Heart left ventricle (tissue), 16 donors: ENCODE measurements at places on chromosomes 2 and 18. TPM values are rescaled to one million over a fixed set of nuclear protein-coding genes. Genes with fewer than 3 reads are reported as not detected.
A peak's percentile ranks its signal among the peaks of the same experiment; 100 is the strongest.

- DNase-seq: no peak
These were observed 8.2 kb upstream of the SPOPL start for GRCh38 chr2:138493334-138493733.

- DNase-seq: no peak
These were observed 199.4 kb downstream of the SATB2 start for GRCh38 chr2:199258291-199258690.

DNA sequence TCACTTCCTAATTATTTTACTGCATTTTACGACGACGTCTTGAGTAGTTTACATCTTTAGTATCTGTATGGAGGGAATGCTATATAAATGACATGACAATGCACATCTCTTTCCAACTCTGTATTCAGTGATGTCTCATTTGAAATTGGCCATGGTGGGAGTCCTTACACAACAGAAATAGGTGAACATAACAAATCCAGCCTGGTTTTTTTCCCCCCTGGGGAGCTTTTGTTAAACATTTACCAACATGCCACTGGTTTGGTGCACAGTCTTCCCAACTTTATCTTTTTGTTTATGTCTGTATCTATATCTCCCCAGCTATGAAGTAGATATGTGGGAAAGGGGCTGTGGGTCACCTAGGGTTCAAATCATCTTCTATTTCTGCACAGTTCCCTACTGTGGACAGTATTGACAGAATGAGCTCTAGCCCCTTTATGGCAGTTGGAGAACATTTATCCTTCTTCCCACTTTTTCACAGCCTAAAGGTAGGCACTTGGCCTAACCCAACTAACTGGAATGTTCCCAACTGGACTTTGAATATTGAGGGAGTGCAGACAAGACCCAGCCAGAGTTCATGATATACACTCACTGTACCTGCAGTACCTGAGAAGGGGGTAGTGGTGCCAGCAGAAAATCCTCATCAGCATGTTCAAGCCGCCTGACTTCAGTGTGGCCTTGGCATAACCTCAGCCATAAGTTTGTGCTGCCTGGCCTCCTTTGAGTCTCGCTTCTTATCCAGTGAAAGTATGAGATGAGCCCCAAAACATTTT, 5.7 kb upstream of the RTKN start:
- no peak for DNase-seq

DNA sequence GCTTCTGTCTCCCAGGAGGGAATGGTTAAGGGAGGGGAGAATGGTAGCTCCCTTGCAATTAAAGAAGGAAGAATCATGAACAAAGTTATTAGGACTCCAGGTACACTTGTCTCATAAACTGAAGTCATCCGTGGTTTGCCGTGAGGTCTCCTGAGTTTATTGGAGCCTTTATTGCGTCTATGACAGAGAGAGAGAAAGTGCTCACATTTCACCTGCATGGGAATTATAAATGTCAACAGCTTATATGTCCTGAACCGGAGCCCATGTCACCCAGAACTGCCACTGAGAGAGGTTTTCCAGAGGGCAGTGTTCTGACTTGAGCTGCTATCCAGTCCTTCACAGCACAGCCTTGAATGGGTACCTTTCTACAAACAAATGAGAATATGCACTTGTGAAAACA, 104.3 kb downstream of the STPG4 start:
- no peak for DNase-seq

DNA sequence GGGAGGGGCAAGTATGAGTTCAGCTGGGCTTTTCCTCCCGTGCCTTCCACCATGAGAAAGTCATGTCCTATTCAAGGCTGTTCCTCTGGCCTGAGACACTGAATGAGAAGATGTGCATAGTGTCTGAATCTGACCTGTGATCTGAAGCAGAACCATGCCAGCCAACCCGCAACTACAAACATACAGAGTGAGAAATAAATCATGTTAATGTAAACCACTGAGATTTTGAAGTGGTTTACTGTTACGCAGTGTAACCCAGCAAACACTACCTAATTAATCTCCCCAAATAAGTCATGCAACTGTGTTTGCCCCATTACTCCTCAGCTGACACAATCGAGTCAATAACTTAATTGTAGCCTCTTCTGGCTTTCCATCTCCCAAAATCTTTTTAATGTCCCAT, 49.2 kb downstream of the METTL4 start:
- no peak for DNase-seq

DNA sequence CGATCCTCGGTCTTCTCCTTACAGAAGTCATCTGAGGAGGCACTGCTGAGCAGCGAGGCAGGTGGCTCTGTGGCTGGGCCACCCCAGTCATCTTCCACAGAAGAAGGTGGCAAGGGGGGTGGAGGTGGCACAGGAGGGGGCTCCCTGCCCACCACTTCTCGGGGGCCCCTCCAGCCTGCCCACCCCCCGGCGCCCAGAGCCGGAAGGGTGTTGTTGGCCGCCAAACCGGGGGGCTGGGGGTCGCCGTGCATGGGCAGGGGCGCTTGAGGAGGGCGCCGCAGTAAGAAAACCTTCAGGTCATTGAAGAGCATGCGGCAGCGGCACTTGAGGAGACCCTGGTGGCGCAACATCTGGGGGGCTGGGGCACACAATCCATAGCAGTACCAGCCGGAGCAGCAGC, 2.5 kb downstream of the MARCHF4 start:
- no peak for DNase-seq

GRCh38 chr2:121018136-121019061, 266.6 kb downstream of the TFCP2L1 start:
- peak; percentile 68 for DNase-seq

- DNase-seq: no peak
These were observed 69.7 kb downstream of the LYPD6 start for GRCh38 chr2:149399934-149400615.

DNA sequence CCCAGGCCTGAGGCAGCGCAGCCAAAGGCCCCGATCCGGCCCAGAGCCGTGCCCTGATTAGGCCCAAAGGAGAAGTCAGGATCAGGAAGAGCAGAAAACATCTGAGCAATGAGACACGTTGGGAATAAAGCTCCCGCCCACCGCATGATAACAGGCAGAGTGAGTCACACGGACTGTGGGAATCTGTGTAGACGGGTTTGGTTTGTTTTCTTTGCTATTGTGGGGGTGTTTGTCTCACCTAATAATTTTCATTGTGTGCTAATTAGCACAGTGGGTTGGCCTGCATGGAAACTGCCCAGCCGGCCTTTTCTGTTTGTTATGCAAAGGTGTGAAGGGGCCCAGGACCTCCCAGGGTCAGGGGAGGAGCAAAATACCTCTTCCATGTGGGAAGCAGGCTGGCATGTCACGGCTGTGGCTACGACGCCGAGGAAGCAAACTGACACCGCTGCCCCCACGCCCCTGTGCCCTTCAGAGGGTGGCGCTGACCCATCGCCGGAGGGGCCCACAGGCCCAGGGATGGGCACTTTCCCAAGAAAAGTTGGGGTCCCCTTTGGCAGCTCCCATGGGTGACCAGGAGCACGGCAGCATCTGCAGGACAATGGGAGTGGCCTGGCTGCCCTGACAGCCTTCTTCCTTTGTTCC, 68.4 kb upstream of the CTDP1 start:
- peak; percentile 55 for DNase-seq

DNA sequence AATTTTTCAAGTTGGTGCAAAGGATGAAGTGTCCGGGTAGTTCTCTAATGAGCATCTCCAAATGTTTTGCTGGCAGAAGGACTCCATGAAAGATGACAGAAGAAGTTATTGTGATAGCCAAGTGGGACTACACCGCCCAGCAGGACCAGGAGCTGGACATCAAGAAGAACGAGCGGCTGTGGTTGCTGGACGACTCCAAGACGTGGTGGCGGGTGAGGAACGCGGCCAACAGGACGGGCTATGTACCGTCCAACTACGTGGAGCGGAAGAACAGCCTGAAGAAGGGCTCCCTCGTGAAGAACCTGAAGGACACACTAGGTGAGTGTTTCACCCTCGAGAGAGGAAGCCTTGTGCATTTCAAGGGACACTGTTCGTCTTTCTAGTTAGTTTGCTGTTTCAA, 110.3 kb downstream of the NCK2 start:
- DNase-seq: no peak

DNA sequence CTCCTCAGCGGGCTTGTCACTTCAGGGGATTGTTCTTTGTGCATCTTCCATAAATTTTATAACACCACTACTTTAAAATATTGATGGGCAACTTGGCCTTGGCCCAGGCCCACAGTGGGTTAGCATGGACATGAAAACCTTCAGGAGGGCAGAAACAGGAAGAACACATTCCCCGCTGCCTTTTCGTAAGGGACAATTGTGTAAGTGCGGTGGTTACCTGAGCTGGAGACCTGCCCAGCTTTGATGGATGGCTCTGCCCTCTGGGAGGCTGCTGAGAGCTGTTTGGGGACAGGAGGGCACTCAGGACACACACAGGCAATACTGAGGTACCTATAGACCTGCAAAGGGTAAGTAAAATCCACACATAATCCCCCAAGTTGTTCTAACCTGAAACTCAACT, 46.8 kb downstream of the FECH start:
- DNase-seq: no peak

DNA sequence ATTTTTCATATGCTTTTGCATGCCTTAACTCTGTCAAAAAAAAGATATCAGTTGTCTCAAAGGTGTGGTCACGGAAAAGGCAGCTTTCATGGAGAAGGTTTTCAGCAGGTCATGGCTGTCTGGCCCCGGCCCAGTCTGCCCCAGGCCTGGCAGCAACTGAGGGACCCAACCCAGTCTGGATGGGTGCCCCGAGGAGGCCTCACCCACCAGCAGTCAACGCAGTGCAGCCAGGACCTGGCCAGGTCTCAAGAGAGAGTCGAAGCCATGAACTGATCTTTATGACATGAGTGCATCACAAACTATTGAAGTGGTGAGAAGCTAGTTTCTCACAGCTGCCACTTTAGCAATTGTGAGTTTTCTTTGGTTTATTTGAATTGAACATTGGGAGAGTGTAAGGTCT, 7.9 kb downstream of the TUBB6 start:
- peak; percentile 86 for DNase-seq

- DNase-seq: no peak
These were observed 19.7 kb downstream of the NGEF start for GRCh38 chr2:232993231-232993821.

DNA sequence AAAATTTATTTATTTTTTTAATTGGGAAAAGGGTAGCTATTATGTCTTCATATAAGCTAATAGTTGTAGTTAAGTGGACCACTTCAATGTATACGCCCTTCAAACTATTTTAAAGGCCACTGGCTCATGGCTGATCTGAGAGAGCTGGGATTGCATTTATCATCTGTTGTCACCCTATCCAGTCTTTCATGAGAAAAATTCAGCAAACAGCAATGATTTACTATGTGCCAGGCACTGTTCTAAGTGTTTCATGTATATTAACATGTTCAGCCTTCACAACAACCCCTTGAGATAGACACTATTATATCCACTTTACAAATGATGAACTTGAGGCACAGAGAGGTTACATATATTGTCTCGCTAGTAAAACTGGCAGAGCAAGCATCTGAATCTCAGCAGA, 66.1 kb upstream of the ZNF397 start:
- DNase-seq: no peak

GRCh38 chr2:240437861-240438809, 2.7 kb downstream of the GPC1 start:
- DNase-seq: peak; percentile 73

GRCh38 chr18:8794156-8794933, 89.0 kb downstream of the MTCL1 start:
- no peak for DNase-seq

- no peak for DNase-seq
These were observed 50.3 kb upstream of the NFE2L2 start for GRCh38 chr2:177314722-177315264.

DNA sequence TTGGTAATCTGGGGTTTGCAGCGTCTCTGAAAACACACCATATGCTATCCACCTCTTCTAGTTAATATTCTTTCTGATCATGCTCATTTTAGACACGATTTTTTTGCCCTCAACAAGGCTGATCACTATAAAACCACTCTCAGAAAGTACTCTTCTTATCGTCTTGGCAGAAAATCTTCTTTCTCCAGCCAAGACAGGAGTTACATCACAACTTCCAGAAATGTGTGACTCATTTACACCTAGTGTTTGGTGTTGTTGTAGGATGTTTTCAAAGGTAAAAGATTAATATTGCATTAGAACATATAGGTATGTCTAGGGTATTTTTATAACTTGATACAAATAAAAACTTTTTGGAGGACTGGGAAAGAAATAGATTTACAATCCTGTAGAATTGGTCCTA, 138.5 kb upstream of the NETO1 start:
- no peak for DNase-seq

DNA sequence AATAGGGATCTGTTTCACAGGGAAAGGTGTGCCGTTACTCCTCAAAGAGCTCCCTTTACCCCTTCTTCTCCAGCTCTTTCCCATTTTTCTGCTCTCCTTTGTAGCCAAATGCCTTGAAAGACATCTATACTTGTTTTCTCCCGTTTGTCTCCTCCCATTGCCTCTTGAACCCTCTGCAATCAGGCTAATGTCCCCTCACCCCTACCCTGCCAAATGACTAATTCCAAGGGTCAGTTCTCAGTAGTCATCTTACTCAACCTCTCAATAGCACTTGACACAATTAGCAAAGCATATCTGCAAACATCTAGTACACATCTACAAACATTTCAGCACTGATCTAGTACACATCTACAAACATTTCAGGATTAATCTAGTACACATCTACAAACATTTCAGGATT, 12.6 kb downstream of the MRO start:
- DNase-seq: no peak

DNA sequence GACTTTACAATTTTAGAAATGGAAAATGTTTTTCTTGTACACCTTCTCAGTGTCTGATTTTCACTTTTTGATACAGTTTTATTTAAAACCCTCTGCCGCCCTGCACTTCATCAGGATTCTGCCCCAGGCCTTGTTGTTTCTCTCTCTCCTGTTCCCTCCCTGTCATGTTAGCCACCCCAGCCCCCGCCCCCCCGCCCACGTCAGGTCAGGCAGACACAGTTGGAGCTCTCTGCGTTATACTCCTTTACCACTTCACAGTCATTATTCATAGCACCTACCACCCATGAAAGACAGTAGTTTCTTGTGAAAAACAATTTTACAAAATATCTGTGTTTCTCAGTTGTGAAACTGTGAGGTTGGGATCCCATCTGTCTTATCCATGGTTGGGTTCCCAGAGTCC, 21.5 kb downstream of the ADNP2 start:
- DNase-seq: no peak

DNA sequence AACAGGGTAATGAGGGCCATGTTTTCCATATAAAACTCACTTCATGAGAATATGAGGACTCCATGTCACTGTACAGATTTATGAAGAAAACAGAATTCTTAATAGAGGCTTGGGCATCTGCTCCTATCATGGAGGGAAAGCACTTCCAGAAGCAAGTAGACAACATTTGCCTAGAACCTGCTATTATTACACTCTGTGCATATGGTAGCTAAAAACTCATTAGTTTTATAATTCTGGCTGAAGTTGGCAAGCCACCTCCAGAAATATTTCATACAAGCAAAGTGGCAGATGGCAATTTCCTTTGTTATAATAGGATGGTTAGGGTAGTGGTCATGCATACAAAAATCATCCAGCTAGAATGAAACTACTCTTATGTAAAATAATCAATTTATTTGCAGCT, 65.8 kb upstream of the TLK1 start:
- no peak for DNase-seq

GRCh38 chr2:145813481-145813880, 1293.6 kb upstream of the ZEB2 start:
- DNase-seq: no peak

FN1 gene
- polyA plus RNA-seq: 100 TPM

BOD1L2 gene
- not detected for polyA plus RNA-seq

IL1A gene
- polyA plus RNA-seq: not detected

CRYGD gene
- polyA plus RNA-seq: not detected

CAVIN2 gene
- polyA plus RNA-seq: 35.2 TPM

SERPINB7 gene
- not detected for polyA plus RNA-seq

AOX1 gene
- 1.3 TPM for polyA plus RNA-seq

QPCT gene
- polyA plus RNA-seq: 4.0 TPM

DNAJC5G gene
- polyA plus RNA-seq: 1.8 TPM

SKOR2 gene
- polyA plus RNA-seq: not detected

TMEM182 gene
- polyA plus RNA-seq: 42.1 TPM
